Cortex of kidney (tissue), 1 donor: ENCODE measurements at places on chromosomes 5 and 9.

DNA sequence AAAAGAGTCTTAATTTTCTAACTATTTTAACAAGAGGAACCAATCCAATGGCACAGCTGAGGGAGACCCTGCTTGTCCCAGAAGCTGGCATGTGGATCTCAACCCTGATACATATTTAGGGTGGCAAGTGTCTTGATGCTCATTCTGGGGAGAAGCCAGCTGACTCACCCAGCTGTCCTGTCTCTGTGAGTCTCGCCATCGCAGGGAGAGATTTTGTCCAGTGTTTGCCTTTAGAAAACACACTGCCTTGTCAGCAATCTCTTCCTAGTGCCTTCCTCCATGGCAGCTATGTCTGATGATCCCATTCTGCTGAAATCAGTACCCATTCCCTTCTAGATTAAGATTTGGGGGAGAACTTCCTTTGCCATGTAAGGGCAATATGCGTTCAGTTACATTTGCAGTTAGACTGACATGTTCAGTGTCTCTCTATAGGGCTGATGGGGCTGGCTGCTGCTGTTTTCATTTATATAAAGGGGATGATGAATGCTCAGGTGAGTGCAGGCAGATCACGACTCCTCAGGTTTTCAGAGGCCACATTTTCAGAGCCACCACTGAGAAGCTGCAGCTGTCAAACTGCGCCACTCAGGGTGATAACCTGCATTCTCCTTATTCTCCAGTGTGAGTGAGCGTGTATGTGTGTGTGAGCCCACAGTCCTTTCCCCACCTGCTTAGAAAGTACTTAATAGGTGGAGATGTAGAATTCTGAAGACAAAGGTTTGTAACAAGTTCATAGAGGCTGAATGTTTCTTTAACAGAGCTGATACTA is 217.0 kb downstream of the GAS1 start:
- DNase-seq: no peak

DNA sequence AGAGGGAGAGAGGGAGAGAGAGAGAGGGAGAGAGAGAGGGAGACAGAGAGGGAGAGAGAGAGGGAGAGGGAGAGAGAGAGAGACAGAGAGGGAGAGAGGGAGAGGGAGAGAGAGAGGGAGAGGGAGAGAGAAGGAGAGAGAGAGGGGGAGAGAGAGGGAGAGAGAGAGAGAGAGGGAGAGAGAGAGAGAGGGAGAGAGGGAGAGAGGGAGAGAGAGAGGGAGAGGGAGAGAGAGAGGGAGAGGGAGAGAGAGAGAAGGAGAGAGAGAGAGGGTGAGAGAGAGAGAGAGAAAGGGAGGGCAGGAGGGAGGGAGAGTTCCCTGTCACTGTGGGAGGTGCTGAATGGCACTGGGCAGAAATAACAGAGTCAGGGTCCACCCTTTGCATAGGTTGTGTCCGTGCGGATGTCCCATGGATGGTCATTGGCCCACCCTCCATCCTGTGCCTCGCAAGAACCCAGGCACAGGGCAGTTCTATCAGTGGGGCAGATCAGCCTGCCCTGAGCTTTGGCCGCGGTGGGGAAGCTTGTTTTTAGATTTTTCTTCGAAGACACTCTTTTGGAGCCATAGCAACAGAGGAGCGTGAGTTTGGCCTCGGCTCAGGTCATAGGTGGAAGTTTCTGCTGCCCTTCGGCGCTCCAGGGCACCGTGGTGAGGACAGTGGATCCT is 30.1 kb downstream of the ADAMTSL2 start:
- DNase-seq: no peak

DNA sequence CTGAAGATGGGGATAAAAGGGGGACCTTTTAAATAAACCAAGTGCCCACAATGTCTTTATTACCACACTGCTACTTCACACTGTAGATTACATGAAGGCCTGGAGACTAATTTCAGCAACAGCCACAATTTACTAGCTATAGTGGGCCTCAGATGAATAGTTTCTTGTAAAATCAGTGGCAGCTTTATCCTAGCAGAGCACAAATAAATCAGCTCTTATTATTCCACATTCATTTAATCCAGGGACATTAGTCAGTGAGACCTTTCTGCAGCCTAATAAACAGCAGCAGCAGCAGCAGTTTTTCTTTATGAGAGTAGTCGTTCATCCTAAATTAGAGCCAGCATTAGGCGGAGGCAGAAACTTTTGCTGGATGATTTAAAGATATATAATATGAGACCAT is 542.3 kb downstream of the PSAT1 start:
- no peak for DNase-seq

DNA sequence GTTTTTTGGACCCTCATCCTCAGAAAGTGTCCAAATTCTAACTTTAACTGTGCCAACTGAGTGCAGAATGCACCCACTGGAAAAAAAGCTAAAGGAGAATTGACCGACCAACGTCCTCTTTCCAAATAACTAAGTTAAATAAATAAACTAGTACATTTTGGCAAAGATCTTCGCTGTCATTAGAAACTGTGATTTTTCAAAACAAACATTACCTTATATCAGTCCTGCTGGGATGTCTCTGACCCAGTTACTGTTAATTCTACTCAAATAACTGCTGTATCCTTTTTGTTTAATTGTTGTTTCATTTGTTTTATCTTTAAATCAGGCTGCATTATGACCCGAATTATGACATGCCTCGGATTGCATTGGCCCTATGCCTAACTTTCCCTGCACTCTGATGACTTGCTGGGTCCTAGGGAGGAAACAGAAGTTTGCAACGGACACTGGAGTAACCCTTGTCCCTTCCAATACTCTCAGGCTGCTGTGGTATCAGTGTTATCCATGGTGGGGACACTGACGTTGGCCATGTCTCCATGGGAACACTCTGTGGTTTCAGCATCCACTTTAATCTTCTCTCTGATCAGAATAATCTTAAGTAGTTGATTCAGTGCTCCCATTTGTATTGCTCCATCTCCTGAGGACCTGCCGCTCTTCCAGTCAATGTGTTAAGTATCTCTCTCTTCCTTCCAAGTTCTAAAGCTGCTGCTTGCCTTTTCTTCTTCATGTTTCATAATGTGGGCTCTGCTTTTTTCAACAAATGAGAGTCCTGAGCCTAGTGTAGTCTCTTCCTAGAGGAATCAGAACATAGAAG is 11.1 kb upstream of the IFNA5 start:
- DNase-seq: no peak

DNA sequence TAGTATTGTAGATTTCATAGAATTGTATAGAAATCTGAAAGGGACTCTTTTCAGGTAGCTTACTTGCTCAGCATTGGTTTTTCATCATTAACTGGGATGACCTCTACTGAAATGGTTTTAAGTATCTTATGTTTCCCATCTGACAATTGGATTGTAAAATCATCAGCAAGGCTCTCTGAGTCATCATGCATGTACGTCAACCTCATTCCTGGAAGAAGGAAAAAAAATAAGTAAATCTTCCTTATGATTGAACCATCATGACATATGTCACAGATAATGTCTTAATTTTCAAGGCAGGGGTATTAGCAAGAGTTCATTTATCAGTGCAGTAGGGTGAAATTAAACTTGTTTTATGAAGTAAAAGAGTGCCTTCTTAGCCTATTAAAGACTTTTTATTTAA is 74.9 kb upstream of the CER1 start:
- DNase-seq: no peak

DNA sequence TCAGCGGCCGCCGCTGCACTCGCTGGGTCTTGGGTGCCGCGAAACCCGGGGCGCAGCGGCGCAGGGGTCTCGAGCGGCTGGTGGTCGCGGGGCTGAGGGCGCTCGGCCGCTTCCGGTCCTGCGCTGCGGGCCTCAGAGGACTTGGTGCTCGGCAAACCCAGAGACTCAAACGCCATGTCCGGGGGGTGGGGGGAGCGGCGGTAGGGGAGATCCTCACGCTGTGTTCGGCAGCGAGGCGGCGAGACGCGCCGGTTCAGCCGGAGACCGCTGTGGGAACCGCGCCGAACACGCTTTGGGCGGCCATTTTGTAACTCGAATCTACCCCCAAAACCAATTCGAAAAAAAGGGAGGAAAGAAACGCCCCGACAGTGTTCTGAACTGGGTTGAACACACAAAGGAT is 317.5 kb upstream of the CDH18 start:
- no peak for DNase-seq

DNA sequence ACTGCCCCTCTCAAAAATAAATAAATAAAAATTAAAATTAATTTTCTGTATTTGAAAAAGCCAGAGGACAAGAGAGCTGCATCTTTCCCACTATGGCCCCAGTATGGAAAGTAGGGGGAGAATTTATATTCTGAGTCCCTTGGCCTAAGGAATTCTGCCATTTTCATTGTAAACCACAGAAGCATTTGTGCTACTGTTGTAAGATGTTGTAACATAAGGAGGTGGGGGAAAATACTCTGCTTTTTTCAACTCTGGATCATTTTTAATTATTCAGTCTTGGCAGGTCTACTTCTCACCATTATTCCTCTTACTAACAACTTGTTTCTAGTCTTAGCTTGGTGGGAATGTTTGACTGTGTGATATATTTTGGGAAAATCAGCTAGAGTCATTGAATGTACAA is 52.3 kb upstream of the APC start:
- no peak for DNase-seq

- DNase-seq: no peak
Measured at GRCh38 chr9:91302831-91303230, 58.9 kb downstream of the AUH start.

GRCh38 chr9:2493109-2493508 is 128.5 kb upstream of the VLDLR start:
- DNase-seq: no peak

DNA sequence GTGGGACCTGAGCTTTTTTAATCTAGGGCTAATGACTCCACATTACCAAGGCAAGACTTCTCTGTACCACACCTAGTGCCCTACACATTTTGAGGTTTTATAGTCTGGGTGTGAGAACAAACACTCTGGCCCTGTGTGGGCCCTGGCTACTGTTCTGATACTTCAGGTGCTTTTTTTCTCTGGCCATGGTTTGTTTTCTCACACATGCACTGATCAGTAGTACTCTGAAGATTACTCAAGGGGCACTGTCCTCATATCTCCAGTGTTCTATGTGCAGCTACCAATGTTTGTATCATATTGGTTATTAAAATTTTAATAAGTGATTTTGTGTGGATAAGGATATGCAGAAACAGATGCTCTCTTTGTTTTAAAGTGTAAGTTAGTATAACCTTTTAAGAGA is 5.9 kb upstream of the C9orf40 start:
- DNase-seq: no peak

- no peak for DNase-seq
Measured at GRCh38 chr5:67289763-67290521, 93.3 kb upstream of the CD180 start.

DNA sequence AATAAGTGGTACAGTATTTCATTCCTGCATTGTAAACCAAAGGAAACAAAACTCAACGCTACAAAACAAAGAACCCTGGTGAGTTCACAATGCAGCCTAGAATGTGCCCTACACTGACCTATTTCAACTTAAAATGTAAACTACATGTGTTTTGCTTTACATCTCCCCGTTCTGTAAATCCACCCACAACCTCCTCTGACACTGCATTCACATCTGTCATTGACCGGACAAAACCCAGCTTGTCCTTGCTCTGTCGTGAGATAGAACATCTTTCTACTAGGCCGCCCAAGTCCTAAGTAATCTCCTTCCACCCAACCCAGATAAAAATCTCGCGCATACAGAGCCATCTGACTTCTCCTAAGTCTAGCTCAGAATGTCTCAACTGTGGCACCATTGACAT is 6.1 kb upstream of the VLDLR start:
- no peak for DNase-seq

- no peak for DNase-seq
Measured at GRCh38 chr5:1005904-1006655, 2.5 kb upstream of the NKD2 start.

GRCh38 chr5:151517122-151517920 is 69.9 kb downstream of the SLC36A1 start:
- DNase-seq: no peak

DNA sequence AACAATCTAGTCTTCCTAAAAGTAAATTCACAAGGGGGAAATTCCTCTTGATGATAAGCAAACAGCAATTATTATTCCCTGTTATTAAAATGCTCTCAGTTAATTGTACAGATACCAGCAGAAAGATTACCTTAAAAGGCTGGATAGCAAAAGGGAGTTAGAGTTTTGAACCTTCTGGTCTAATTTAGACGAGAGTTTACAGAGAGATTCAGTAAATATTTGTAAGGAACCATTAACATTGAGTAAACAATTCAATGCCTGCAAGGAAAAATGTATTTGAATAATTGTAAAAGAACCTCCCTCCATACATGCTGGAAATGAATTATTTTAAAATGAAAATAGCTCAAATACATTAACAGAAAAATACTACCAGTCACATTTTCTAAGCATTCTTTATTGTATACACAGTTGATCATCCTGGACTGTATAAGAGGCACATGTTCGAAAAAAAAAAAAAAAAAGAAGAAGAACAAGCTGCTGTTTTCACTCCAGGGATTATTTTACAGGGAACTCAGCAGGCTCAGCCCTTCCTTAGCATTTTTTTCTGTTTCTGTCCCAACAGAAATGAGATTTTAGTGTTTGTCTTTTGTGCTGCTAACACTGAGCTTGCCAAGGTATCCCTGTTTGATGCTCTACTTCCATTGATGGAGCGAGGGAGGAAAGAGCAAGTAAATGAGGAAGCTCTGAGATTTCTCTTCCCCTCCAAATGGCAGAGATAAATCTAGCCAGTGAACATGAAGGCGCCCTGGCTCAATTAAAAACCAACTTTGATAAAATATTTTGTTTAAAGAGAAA is 141.1 kb downstream of the ENC1 start:
- DNase-seq: no peak

DNA sequence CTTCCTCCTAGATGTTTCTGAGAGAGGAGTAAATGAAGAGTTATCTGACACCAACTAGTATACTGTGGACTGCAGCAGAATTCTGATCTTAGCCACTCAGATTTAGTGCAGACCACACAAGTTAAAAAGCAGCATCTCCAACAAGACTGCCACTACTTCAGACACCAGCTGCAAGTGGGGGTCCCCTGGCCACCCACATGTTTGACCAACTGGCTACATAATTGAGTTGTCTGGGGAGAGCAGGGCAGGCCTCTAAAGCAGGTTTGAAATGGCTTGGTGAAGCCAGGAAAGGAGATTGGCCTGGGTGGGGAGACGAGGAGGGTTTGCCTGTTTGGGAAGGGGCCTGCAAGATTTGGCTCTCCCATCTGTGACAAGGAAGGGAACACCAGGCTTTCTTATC is 40.5 kb upstream of the FAM81B start:
- DNase-seq: no peak

DNA sequence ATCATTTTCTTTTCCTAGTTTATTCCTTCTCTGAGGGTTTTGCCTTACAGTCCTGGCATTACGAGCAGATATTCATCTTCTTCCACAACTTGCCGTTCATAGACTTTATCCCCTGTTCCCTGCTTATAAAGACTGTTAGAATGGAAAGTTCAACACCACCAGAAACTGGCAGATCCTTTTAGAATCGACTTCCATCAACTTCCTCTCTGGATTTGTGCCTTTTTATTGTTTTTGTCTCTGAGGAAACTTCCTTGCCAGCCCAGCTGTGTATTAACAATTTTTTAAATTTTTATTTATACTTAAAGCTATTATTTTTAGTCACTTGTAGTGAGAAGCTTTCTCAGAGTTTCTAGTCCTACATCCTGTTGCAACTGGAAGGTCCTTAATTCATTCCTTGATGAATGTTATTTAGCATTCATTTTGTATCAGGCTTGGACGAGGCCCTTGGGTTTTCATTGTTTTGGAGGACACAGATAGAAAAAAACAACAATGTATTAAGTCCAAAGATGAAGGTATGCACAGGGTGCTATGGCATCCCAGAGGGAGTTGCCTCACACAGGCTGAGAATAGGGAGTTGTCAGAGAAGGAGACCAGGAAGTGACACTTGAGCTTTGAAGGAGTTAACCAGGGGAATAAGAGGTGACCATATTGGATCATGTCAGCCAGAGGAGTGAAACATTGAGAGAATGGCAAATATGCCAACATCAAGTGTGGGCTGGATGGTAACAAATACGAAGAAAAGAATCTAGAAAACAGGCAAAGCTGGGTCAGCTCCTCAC is 81.3 kb downstream of the ADAMTSL1 start:
- no peak for DNase-seq
